ENCODE measurements at places on chromosomes 13 and 19.
A peak's percentile ranks its signal among the peaks of the same experiment; 100 is the strongest.

DNA sequence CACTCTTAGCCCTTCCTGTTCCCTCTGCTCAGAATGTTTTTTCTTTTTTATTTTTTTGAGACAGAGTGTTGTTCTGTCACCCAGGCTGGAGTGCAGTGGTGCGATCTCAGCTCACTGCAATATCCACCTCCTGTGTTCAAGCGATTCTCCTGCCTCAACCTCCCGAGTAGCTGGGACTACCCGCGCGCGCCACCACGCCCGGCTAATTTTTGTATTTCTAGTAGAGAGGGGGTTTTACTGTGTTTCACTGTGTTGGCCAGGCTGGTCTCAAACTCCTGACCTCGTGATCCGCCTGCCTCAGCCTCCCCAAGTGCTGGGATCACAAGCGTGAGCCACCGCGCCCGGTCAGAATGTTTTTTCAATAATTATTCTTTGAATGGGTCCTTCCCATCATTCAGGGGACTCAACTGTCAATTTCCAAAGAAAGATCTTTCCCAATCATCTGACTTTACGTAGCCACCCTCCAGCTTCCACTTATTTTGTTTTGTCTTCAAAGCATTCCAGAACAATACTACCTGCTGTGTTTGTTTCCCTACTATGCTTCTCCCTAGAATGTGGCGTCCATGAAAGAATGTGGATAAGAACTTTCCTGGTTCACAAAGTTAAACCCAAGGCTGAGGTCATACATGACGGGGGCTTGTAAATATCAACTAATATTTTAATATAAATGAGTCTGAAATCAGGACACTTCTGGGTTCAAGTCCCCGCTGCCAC lies 1.2 kb downstream of the NDUFA7 start:
- DNase-seq, result no peak

- DNase-seq, result no peak
Measured at GRCh38 chr13:99347911-99348451, 40.8 kb upstream of the GPR183 start.

- peak; percentile 70 for DNase-seq
Measured at GRCh38 chr19:16677055-16677454, 16.1 kb downstream of the TMEM38A start.

GRCh38 chr13:96141032-96141431 lies 51.1 kb downstream of the HS6ST3 start:
- DNase-seq, result no peak

GRCh38 chr13:29975283-29975682 lies 124.9 kb upstream of the UBL3 start:
- no peak for DNase-seq

- no peak for DNase-seq
Measured at GRCh38 chr19:49666120-49666444, 349 bp downstream of the BCL2L12 start.

DNA sequence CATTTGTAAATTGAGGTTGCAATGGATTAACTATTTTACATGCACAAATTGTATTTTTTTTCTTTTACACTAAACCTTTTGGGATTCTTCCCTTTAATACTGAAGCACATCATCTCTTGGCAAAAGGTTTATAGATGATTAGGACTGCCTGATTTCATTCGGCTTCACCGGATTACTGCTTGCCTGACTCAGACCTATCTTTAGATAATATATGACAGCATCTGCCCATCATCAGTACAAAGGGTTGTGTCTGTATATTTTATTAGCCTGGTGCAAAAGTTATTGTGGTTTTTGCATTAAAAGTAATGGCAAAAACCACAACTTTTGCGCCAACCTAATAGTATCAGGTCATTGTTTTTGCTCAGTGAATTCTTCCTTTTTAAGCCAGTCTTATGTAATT lies 316.2 kb upstream of the HTR2A start:
- no peak for DNase-seq

GRCh38 chr13:30907121-30907861 lies 1.2 kb downstream of the MEDAG start:
- DNase-seq, result no peak

- peak; percentile 8 for DNase-seq
Measured at GRCh38 chr19:38134540-38135149, 89.4 kb downstream of the DPF1 start.

GRCh38 chr19:5814123-5814851 lies 9.4 kb downstream of the NRTN start:
- no peak for DNase-seq

DNA sequence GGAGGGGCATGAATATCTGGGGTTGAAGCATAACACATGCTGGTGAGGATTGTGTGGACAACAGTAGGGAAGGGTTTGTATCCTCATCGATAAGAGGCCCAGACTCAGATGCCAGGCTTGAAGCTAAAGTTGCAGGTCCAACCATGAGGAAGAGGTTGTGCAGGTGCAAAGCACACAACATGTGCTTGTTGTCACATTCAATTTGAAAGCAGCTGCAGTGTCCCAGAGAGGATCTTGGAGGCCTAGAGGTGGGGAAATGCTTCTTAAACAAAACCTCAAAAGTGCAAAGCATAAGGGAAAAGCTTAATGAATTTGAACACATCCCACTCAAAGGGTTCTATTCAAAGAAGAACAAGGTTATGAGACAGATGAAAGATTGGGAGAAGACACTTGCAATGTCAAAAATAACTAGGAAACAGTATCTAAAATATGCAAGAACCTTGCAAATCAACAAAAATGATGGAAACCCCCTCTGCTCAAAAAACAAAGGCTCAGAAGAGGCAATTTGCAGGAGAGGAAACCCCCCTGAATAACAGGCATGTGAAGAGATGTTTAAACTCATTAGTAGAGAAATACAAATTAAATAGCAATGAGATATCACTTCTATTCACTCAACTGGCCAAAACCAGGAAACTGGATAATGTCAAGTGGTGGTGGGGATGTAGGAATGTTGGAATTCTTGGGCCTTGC lies 187.1 kb downstream of the KATNAL1 start:
- no peak for DNase-seq

- no peak for DNase-seq
Measured at GRCh38 chr19:34454091-34454490, 25.9 kb downstream of the UBA2 start.

GRCh38 chr13:42355491-42356183 lies 83.7 kb downstream of the AKAP11 start:
- DNase-seq, result no peak

- no peak for DNase-seq
Measured at GRCh38 chr19:49861541-49862378, 5.6 kb downstream of the PNKP start.

GRCh38 chr13:109707742-109708617 lies 78.4 kb downstream of the IRS2 start:
- DNase-seq, result no peak

- DNase-seq, result no peak
Measured at GRCh38 chr19:13016245-13016627, 21.0 kb downstream of the NFIX start.

- DNase-seq, result no peak
Measured at GRCh38 chr13:94296471-94296870, 183.0 kb downstream of the DCT start.

GRCh38 chr13:57045826-57046546 lies 94.7 kb upstream of the PRR20A start:
- no peak for DNase-seq

GRCh38 chr13:86840250-86841191 lies 830.6 kb upstream of the SLITRK5 start:
- no peak for DNase-seq

DNA sequence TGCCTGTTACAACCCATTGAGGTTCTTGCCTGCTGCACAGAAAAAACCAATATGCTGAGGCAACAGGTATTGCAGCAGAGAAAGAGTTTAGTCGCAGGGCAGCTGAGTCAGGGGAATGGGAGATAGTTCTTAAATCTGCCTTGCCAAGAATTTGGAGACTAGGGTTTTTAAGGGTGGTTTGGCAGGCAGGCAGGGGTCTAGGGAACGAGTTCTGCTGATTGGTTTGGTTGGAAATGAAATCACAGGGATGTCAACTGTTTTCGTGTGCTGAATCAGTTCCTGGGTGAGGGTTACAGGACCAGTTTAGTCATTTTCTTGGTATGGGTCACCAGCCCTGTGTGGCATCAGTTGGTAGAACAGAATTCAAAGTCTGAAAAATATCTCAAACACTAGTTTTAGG lies 36.6 kb downstream of the PDS5B start:
- DNase-seq, result no peak

- no peak for DNase-seq
Measured at GRCh38 chr19:36377541-36378178, 1.3 kb downstream of the ZFP14 start.

- no peak for DNase-seq
Measured at GRCh38 chr13:25768838-25769237, 283.0 kb downstream of the SHISA2 start.

DNA sequence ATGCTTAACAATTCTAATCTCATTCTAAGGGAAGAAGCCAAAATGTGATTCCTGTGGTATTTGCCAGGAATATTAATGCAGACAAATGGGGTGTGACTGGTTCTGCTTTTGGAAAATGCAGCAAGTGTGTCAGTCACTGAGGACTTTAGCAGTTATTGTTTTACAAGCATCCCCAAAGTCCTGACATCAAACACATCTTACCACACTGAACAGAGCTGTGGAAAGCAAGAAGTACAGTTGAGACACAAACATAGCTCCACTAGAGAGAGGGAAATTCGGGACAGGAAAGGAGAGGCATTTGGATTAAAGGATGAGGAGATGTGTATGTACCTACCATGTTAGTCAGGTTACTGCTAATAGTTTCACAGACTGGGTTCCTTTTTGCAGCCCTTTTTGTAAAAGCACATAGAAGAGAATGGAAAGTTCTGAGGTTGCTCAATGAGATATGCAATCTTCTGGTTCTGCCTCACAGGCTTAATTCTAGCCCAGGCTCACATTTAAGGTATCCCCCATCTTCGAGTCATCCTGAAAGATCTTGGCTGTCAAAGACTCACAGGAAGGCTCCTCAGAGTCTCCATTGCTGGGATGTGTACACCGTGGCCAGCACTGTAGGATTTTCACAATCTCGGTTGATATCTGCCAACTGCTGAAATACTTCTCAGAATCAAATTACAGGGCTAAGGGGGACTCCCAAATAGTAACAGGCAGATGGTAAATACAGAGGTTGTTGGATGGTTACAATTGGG lies 316.6 kb downstream of the DNAJC15 start:
- DNase-seq, result no peak

DNA sequence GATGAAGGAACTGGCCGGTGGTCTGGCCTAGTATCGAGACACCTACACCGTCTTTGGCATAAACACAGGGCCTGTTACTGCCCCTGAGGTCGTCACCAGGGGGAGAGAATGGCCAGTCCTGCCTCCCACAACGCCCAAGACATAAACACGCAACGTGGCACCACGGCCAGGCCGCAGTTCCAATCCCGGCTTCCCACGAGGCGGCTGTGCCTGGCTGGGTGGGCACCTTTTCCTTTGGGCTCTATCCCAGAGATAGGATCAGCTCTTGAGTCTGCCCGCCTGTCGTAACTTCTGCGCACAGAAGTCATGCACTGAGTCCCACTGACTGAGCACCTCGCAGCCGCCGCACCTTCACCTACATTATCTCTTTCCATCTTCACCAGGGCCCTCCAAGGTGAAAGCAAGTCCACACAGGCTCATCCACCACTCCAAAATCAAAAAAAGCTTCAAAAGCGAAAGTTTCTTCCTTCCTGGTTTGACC lies 1.1 kb downstream of the MIER2 start:
- DNase-seq, result peak; percentile 14
